GM04503 (cell line): ENCODE measurements at places on chromosomes 2 and 18.
A peak's percentile ranks its signal among the peaks of the same experiment; 100 is the strongest.

GRCh38 chr2:66432801-66433694 lies 1.9 kb upstream of the MEIS1 start:
- peak; percentile 90 for DNase-seq

GRCh38 chr2:7348761-7349160 lies 431.5 kb downstream of the RNF144A start:
- no peak for DNase-seq

GRCh38 chr2:218378053-218378452 lies 4.0 kb upstream of the SLC11A1 start:
- DNase-seq: no peak

DNA sequence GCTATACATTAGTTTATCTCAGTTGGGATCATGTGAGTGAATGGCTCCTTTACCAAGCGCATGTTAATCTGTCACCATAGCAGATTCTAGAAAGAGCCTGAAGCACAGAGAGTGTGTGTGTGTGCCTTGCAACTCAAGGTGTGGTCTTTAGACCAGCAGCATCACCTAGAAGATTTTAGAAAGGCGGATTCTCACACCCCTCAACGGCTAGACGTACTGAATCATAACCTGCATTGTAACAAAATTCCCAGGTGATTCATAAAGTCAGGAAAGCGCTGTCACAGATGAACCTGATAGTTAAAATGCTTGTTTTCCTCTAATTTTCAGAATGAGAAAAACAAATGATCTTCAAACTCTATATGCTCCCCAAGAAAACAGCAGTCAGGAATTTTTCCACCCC lies 45.5 kb upstream of the MAPRE2 start:
- no peak for DNase-seq

DNA sequence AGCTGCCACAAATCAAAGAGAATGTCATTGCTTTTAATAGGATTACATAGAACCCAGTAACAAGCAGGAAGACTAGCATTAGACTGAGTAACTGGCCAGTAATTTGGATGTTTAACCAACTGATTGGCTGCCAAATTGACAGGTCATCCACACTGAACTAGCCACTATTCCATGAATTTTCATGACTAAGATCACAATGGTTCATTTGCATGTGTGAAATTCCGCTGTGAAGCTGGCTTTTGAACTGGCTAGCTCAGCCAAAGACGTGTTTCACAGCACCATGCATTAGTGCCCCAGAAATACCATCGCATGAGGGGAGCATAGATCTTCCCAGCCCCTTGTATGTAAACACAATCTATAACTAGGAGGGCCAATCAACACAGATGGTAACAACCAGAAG lies 649.8 kb downstream of the ARHGAP15 start:
- peak; percentile 5 for DNase-seq

DNA sequence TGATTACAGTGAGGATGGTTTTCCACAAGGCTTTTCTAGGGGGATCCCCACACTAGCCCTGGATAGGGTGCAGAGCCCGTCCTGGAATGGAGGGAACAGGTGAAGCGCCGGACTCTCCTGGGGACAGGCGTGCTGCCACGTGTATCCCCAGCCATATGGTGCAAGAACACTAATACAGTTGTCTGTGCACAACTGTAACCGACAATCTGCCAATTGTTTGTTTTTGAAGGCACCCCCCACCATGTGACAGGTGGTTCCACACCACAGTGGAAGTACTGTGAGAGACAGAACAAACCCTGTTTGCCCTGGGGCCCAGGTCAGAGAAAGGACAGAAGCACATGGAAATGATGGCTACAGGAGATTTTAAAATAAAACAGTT lies 52.9 kb downstream of the MYCN start:
- DNase-seq: no peak

DNA sequence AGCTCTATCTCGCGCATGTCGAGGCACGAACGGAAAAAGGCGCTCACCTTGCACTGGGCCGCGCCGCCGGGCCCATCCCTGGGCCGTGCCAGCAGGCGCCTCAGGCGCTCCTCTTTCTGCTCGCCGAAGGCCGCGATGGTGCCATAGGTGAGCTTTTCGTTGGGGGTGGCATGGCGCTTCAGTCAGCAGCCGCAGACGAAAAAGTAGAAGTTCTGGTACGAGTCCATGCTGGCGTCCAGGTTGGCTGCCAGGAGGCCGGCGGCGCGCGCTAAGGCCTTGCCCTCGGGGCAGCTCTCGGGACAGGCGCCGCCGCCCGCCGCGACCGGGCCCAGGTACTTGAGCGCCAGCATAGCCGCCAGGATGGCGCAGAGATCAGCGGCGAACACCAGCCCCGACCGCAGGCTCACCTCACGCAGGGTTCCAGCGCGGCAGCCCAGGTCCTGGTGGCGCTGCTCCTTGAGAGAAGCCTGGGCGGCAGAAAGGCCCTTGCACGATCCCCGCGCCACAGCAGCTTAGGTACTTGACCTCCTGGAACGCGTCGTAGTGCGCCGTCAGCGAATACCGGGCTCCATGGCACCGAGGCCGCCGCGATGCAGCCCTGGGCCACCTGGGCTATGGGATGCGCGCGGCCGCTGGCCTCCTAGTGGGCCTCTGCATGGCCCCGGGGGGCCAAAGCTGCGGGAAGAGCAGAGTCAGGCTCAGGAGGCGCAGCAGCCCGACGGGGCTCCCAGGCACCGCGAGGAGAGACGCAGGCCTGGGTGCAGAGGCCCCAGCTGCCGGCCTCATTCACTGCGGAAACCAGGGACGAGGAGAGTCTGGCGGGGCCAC lies 12.8 kb downstream of the ALPG start:
- DNase-seq: no peak

GRCh38 chr2:120570001-120570400 lies 165.7 kb upstream of the GLI2 start:
- DNase-seq: no peak

DNA sequence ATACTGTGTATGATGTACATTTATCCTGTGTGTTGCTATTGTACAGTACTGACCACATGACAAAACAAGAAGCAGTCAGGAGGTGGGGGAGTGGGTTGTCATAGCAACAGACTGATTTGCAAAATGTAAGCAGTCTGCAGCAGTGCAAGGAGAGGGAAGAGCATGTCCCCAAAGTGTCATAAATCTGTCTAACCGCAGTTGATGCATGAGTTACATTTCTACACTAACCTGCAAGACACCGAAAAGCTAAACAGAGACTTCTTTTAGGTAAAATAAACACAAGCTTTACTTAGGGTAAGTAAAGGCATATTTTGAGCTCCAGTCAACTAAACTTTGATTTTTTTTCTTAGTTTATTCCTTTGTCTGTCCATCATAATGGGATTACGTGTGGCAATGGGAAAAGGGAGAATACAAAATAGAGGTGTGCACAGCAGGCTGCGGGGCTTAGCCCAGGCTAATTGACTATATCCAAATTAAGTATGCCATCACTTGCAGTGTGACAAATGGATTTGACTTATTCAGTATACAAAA lies 134.5 kb downstream of the MEIS1 start:
- peak; percentile 51 for DNase-seq

DNA sequence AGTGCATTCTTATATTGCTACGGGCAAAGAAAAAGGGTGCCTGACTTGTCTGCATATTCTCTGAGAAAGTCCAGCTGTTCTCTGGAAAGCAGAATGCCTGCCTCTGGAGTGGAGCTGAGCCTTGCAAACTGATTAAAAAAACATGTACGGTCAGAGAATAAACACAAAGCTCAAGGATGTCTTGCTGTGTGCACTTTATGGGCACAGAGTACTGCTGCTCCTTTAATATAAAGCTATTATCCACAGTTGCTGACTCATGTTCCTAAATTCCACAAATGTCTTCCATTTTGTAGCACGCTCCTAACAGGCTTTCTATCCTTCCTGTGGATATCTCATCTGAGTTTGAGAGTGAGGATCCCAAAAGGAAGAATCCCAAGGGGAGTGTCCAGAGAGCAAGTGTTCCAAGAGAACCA lies 229.0 kb downstream of the MREG start:
- DNase-seq: peak; percentile 74

GRCh38 chr2:41199334-41199733 lies 747.4 kb upstream of the SLC8A1 start:
- DNase-seq: no peak

- DNase-seq: peak; percentile 41
Observed at GRCh38 chr2:118003396-118003824, 10.5 kb downstream of the CCDC93 start.

GRCh38 chr18:49305688-49306336 lies 154.6 kb downstream of the DYM start:
- DNase-seq: no peak
